ENCODE measurements at places on chromosomes 6 and 20. TPM values are rescaled to one million over a fixed set of nuclear protein-coding genes. Genes with fewer than 3 reads are reported as not detected.

Gene OR2B2
- not detected for total RNA-seq

Gene TP53TG5
- not detected for total RNA-seq

Gene SNX21
- total RNA-seq: 49.9 TPM

Gene KIF6
- 0.48 TPM for total RNA-seq

Gene MCM3
- 13.5 TPM for total RNA-seq

Gene COL9A3
- 6.0 TPM for total RNA-seq

Gene CST2
- not detected for total RNA-seq

GRCh38 chr6:154726887-154727286, 6.3 kb upstream of the SCAF8 start:
- DNase-seq: no peak

DNA sequence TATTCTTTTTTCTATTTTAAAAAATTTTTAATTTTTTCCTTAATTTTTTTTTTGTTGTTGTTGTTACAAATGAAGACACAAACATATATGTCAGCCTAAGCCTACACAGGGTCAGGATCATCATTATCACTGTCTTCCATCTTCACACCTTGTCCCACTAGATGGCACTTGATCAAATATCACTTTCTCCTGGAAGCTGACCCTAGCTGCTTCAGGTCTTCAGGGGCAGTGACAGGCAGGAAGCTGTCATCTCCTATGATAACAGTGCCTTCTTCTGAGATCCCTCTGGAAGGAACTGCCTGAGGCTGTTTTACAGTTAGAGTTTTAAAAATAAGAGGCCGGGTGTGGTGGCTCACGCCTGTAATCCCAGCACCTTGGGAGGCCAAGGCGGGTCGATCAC, 70.2 kb upstream of the EEF1E1 start:
- DNase-seq: no peak

GRCh38 chr20:25467441-25467840, 60.0 kb downstream of the GINS1 start:
- DNase-seq: no peak

DNA sequence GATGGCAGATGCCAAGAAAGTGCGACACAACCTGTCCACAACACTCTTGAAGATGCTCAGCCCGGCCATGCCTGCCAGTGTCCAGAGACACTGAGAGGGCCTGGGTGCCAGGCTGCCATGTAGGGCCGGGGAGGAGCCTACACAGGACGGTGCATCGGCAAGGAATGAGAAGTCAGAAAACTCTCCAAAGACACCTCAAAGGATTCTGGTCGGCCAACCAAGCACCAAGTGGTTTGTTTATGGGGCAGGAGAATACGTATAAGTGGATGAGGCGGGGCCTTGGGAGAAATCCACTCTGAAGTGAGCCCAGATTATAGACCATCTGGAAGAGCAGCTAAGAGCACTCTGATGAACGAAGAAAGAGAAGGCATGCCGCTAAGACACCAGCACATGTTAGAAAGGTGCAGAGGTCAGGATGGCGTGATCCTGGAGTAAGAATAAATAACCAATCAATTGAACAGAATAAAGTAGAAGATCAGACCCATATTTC, 120.7 kb upstream of the FOXQ1 start:
- no peak for DNase-seq

- no peak for DNase-seq
These were observed 152.3 kb upstream of the CDH4 start for GRCh38 chr20:61099806-61100205.

- DNase-seq: no peak
These were observed 136.2 kb upstream of the CCN2 start for GRCh38 chr6:132087391-132087790.

GRCh38 chr20:57002066-57002570, 264.3 kb downstream of the BMP7 start:
- no peak for DNase-seq

- DNase-seq: no peak
These were observed 67.4 kb upstream of the C20orf144 start for GRCh38 chr20:33594743-33595142.

DNA sequence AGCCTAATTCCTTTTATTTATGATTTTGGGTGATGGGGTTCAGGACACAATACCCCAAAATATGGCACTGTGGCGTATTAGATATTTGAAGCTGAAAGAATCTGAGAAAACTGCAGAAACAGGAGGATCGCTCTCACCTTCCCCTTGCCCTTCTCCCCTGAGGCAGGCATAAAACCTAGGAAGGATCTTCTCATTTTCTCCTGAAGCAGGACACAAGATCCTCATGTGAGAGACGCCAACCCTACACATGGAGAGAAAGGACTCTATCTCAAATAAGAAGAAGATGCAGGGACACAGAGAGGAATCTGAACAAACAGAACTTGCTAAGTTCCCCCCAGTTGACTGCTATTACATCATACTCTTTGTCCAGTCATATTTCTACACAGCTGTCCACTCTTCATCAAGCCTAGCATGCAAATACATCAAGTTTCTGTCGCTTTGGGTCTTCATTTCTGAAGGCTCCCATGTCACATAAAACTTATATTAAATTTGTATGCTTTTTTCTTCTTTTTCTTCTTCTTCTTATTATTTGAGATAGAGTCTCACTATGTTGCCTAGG, 109.0 kb downstream of the DTNBP1 start:
- DNase-seq: no peak

- DNase-seq: no peak
These were observed 34.7 kb upstream of the KCNB1 start for GRCh38 chr20:49516916-49517804.

DNA sequence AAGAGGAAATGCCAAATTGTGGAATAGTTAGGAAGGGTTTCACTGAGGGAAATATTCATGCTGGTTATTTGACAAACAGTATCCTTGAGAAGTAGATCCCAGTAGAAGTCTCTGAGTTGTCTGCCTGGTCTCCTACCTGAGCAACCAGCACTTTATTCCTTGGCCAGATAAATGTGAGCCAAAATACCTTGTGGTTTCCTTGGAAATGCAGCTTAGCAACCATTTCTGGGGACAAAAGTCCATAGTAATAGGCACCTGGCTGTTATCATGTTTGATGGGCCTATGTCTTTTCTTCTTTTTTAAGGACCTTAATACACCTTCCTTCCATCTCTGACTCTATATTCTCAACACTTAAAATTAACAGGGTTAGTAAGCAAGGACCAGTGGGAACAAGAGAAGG, 217.1 kb upstream of the MARCKS start:
- DNase-seq: no peak

DNA sequence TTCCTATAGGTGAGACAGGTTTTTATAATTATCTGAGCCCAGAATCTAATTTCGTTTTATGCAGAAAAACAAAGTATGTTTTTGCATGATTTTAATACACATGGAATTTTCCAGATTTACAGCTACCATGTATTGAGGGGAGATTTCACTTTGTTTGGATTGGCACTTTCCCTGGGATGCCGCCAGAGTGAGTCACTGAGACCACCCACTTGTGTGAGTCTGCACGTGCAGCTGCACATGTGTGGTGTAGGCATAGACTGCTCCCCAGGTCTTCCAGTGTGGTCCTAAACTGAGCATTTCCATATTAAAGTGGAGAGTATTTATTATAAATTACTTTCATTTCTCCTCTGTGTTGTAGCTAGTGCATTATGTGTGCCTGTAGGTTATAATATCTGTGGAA, 186.8 kb downstream of the UBE3D start:
- no peak for DNase-seq

- DNase-seq: no peak
These were observed 20.6 kb upstream of the LCA5 start for GRCh38 chr6:79557673-79558467.

All from transverse colon (tissue), 4 donors.